ENCODE measurements at places on chromosomes 16 and 17. TPM values are rescaled to one million over a fixed set of nuclear protein-coding genes. Genes with fewer than 3 reads are reported as not detected.

- H3K4me1 ChIP-seq: no peaks in the 10 kb centered on the region
- H3K27me3 ChIP-seq: no peaks in the 10 kb centered on the region
- DNase-seq: no peak
- H3K27ac ChIP-seq: no peak overlapping the region
Measured at GRCh38 chr16:72474501-72475123, 302.7 kb upstream of the PMFBP1 start.

DNA sequence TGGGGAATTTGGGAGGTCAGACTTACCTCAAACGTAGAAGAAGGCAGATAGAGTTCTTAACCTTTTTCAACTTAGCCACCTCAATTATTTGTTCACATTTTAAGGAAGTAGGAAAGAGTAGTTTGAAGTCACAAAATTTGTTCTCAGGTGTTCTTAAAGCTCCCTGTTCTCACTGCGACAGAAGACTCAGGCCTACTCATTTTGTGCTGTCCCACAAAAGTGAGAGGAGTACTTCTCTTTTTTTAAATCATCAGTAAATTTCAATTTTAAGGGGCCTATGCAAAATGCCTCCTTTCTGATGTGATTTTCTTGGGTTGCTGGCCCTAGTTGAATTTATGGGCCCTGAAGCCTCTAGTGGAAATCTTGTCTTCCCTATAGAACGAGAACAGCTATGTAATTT is 133.4 kb downstream of the MAP2K6 start:
- H3K27ac ChIP-seq: no peak overlapping the region
- no peaks in the 10 kb centered on the region for H3K27me3 ChIP-seq
- no peaks in the 10 kb centered on the region for H3K36me3 ChIP-seq
- H3K4me1 ChIP-seq: no peaks in the 10 kb centered on the region

GRCh38 chr17:559551-560431 is 154.8 kb downstream of the VPS53 start:
- no peak for DNase-seq
- H3K36me3 ChIP-seq: peaks cover 28% of the 10 kb centered on the region
- no peaks in the 10 kb centered on the region for H3K4me1 ChIP-seq
- H3K4me3 ChIP-seq: no peak overlapping the region

GRCh38 chr16:80023865-80024264 is 423.3 kb upstream of the MAF start:
- no peaks in the 10 kb centered on the region for H3K36me3 ChIP-seq
- no peak for DNase-seq
- H3K27ac ChIP-seq: no peak overlapping the region

DNA sequence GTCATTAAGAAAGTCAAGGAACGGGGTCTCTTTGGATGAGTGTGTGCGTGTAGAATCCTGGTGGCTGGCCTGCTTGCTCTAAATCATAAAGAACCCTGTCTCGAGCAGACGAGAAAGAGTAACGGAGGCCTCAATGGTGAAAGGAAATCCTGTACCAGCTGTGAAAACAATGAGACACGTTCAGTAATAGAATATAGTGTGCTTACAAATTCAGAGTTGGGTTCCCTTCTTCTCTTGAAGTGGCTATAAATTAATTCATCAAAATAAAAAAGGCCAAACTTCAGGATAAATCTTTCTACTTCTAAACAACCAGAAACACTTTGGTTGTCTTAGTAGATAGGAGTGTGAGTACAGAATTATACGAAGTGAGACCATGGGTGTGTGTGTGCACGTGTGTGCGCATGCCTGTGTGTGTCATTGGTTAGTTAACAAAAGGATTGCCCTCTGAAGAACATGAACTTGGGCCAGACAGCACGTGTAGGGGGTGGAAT is 48.5 kb downstream of the WWOX start:
- no peaks in the 10 kb centered on the region for H3K36me3 ChIP-seq
- no peak overlapping the region for H3K4me3 ChIP-seq
- H3K27ac ChIP-seq: no peak overlapping the region

Gene ALOX15
- not detected for total RNA-seq

Gene CHST4
- not detected for total RNA-seq

Gene TUFM
- 347 TPM for total RNA-seq
